ENCODE measurements at places on chromosomes 5 and 9. TPM values are rescaled to one million over a fixed set of nuclear protein-coding genes. Genes with fewer than 3 reads are reported as not detected.

DNA sequence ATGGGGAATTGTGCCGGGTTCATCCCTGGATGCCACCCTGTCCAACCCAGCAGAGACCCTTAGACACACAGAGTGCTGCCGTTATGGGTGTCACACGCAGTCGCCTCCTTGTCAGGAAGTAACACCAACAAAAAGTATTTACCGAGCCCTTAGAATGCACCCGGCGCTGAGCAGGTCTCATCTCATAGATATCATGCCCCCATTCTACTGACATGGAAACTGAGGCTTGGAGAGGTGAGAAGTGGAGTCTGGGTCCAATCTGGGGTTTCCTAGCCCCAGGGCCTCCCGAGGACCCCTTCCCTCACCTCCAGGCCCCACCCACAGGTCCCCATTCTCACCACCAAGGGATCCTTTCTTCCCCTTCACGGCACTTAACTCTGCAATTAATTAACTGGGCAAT is 36.8 kb upstream of the BARHL1 start:
- no peak for DNase-seq

CHSY3 gene
- total RNA-seq, result 3.9 TPM

LRRC70 gene
- 4.6 TPM for total RNA-seq

- no peak for DNase-seq
Measured at GRCh38 chr9:19290103-19290502, 59.6 kb downstream of the DENND4C start.

SH3GL2 gene
- total RNA-seq, result not detected

GRCh38 chr9:134948149-134948548 is 30.4 kb upstream of the FCN1 start:
- DNase-seq, result no peak

ABL1 gene
- total RNA-seq, result 69.7 TPM

DNA sequence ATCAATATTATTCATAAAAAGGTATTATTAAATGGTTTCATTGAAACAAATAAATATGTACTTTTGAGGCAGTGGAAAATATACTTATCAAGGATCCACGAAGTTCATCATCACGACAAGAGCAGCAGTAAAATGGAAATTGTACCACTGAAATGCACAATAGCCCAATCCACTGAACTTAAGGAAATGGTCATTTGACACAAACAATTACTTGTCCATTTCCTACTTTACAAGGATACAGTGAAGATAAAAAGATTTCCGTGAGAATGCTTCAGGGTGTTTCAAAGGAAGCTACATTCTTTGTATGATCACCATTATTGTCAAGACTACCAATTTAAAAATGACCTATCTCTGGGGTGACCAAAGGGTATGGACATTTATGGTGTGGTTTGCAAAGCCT is 210.3 kb downstream of the SYK start:
- DNase-seq, result no peak

ZBTB5 gene
- 15.1 TPM for total RNA-seq

- no peak for DNase-seq
Measured at GRCh38 chr5:80206282-80206681, 49.6 kb downstream of the SERINC5 start.

SMU1 gene
- 15.9 TPM for total RNA-seq

DNA sequence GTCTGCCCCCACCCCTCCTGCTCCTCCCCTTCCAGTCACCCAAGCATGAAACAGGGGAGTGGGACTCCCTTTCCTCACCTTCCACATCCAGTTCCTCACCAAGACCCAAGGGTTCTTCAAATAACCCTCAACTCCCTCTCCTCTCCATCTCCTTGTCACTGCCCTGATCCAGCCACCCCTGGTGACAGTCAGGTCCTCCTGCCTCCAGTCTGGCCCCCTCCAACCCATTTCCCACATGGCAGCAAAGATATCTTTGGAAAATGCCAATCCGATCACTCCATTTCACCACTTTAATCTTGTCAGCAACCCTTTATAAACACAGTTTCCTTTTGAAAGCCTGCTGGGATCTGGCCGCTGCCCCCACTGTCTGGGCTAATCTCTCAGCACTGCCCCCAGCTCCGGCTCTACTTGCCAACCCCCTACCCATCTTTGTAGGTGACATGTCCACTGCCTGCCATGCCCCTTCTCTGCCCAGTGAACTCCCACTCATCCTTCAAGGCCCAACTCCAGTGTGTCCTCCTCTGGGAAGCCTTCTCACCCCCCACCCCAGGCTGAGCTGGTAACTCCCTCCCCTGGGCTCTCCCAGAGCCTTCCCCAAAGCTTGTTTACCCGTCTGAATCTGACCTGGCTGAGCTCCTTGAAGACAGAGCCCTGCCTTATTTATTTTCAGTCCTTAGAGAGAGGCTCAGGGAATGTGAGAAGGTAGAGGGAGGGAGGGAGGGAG is 781 bp upstream of the MYOZ3 start:
- DNase-seq, result no peak

GRCh38 chr9:83313781-83314180 is 224.4 kb downstream of the FRMD3 start:
- no peak for DNase-seq

- DNase-seq, result no peak
Measured at GRCh38 chr9:114687034-114687433, 5.0 kb upstream of the TEX48 start.

ARID3C gene
- 0.66 TPM for total RNA-seq

LCN9 gene
- total RNA-seq, result not detected

HAVCR1 gene
- total RNA-seq, result not detected

DNA sequence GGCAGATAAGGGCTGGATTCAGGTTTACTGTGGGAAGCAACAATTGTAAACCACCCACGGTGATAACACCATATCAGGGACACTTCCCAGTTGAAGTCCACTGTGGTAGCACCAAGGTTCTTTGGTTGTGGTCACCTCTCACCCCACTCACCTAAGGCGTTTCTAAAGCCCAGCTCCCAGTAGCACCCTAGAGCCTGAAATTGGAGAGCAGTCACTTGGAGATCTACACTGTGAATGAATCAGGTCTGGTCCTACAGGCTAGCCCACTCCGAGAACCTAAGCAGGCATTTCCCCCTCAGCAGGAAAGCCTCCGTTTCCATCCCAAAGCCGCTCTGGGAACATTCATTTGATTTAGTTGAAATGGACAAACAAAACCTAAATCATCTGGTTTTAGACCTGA is 191.3 kb downstream of the TTC39B start:
- DNase-seq, result no peak

DNA sequence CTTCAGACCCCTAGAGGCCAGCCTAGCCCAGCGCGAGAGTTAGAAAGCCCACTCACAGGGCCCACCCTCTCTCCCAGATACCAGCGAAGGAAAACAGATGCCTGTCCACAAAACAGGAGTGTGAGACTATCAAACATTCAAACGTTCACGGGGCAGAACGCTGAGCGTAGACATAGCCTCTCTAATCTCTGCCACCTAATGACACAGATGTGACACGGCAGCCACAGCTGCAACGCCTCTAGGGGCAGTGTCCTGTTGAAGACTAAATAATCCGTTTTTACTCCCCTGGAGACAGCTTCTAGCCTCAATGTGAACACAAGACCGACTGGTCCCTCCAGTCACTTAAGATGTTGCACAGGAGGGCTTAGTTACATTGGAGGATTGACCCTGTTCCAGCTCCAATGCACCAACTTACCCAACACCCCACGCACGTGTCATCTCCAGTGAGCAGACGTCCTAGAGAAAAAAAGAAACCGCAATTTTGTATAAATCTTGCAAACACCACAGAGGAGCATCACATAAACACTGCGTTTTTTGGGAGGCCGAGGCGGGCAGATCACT is 14.3 kb downstream of the DIPK1B start:
- no peak for DNase-seq

DNA sequence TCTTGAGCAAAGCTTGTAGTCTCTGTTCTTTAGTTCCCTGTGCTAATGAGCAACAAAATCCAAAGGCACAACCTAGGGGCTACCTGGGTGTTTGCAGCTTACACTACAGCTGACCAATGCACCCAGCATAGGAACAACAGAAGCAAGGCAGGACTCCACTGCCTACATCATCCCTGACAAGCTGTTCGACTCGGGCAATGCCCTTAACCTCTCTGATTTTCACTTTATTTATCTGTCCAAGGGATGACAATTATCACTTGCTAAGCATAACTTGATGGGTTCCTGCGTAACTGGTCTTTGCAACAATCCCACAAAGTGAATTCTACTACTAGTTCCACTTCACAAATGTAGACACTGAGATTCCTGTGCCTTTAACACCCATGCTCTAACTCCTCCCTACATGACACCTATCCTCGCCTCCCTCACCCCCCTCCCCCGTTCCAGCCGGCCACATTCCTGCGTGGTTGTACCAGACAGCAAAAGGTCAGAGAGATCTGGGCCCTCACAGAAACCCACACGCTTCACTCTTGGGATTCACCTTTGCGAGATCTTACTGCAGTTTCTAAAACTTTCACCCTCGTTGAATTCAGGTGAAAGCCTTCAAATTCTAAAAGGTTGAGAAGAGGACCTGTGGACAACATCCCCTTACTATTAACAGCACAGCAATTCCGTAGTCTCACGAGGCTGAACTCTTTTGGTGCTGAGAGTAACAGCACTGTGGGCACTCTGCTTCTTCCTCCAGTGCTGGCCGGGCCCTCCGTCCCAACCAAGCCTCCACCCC is 995 bp downstream of the IPPK start:
- DNase-seq, result no peak

DNA sequence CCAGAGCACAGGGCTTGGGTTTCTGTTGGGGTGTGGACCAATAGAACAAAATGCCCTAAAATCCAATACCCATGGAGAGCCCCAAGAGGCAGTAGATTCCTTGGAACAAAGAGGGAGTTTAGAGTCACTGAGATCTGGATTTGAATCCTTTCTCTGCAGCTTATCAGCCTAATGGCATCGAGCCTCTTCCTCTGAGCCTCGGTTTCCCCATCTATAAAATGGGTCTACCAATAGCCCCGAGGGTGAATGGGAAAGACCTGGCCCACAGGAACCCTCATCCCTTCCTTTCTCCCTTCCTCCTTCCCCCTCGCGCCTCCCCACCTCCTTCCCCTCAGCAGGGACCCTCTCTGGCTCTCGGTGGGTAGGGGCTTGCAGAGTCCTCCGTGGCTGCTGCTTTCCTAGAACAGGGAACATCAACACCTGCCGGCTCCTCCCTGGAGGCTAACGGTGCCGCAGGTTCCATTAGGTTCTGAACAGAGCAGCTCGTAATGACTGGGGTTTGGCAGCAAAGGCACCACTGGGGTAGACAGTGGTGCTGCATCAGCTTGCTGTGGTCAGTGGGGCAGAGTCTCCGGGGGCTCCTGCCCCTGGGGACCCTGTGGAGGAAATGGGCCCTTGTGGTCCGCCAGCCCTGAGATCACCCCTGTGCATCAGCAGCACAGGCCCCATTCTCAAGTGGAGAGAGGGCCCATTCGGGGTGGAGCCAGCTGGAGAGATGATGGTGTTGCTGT is 40.3 kb downstream of the NEK6 start:
- no peak for DNase-seq

DNA sequence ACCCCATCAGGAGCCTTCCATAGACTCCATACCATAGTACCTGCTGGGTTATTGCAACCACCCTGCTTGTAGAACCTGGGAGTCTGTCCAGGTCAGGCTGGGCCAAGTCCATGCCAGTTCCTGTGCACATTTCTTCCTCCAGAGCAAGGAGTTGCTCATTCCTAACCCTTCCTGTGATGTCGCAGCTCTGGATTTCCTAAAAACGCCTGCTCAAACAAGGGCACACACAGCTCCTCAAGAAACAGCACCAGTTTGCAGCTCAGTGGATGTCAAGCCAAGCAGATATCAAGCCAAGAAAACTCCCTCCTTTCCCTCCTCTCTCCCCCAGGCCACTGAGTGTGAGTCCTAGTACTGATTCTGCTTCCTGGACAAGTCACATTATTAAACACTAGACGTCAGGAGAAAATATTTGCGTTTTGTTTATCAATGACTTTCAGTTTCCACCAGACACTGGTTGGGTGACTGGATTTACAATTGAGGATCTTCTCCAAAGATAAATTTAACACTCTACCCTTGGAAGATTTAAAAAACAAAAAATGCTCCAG is 59.6 kb downstream of the SLC1A1 start:
- DNase-seq, result no peak

DNA sequence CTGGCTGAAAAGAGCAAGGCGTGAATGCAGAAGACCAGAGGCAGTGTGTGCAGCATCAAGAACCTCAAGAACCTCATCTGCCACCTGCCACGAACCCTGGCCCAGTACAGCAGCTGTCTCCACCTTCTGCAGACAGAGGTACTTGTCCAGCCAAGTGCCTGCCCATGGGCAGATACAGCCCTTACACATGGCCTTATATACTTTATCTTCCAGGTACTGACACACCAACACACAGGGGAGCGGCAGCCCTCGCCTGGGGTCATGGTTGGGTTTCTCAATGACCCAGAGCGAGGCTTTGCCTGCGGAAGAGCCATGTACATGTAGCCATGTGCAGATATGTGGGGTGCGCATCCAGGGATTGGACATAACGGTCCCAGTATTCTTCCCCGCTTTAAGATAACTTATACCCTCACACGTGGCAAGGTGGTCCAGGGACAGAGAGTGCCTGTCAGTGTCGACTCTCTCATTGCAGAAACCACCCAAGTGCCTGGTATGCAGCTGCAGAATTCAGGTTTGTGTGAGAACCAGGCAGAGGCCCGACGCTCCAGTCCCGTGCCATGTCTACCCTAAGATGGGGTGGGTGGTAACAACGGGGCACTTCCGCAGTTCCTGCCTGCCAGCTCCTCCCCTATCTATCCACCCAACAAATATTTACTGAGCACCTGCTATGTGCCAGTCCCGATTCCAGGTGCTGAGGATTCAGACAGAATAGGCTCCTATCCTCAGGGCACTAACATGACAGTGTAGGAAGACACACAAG is 206.9 kb downstream of the FSTL4 start:
- no peak for DNase-seq

CNTNAP3 gene
- 10.5 TPM for total RNA-seq

GRCh38 chr9:35847792-35848572 is 19.0 kb downstream of the TMEM8B start:
- DNase-seq, result no peak

DNA sequence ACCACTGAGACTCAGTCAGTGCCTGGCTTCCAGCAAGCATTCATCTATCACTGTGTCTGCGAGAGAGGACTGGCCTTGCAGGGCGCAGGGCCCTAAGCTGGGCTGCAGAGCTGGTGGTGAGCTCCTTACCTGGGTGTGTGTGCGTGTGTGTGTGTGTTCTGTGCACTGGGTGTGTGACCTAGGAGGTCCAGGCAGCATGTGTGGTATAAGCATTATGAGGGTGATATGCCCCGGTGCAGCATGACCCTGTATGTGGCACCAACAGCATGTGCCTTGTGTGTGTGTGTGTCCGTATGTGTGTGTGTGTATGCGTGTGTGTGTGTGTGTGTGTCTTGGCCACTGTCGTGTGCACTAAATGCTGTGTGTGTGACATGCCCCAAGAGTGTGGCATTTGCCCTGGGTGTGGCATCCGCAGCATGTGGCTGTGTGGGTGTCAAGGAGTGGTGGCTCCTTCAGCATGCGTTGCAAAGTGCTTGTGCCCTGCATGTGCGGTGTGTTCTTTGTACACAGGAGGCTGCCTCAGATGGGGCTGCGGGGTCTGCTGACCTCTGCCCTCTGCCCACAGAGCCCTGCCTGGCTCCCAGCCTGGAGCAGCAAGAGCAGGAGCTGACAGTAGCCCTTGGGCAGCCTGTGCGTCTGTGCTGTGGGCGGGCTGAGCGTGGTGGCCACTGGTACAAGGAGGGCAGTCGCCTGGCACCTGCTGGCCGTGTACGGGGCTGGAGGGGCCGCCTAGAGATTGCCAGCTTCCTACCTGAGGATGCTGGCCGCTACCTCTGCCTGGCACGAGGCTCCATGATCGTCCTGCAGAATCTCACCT is 3.3 kb downstream of the FGFR4 start:
- DNase-seq, result no peak

SPINK4 gene
- not detected for total RNA-seq

All from tibial nerve (tissue), 4 donors.